ENCODE measurements at places on chromosomes 12 and 14. TPM values are rescaled to one million over a fixed set of nuclear protein-coding genes. Genes with fewer than 3 reads are reported as not detected.

- no peak overlapping the region for H3K27ac ChIP-seq
- H3K27me3 ChIP-seq, result no peaks in the 10 kb centered on the region
- no peaks in the 10 kb centered on the region for H3K4me1 ChIP-seq
- no peaks in the 10 kb centered on the region for H3K36me3 ChIP-seq
- H3K4me3 ChIP-seq, result no peak overlapping the region
These were observed 18.6 kb downstream of the AKAP3 start for GRCh38 chr12:4630262-4630661.

GRCh38 chr14:96362071-96362964 is 823 bp downstream of the ATG2B start:
- H3K36me3 ChIP-seq, result no peaks in the 10 kb centered on the region
- DNase-seq, result no peak
- peaks cover 17% of the 10 kb centered on the region for H3K4me1 ChIP-seq
- no peaks in the 10 kb centered on the region for H3K27me3 ChIP-seq
- peak overlapping the region; percentile 86 for H3K27ac ChIP-seq

DNA sequence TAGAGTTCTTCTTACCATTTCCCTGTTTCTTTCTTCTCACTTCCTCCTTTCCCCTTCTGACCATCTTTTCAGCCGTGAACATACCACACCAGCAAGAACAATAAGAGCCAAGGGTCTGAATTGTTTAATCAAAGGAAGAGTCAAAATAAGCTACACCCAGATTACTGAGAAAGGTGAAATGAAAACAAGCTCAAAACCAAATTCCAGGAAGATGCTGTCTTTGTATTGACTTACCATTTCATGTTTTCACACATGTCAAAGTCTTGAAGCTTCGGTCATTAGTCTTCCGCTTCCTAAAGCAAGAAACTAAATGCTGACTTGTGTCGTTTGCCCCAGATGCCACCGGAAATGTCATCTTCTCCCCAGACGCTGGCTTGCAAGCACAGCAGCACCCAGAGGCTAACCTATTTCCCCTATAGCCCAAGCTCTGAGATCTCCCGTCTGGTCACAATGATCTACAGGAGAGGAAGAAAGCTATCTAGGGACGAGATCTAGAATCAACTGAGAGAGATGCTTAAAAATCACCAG is 136.5 kb upstream of the AMIGO2 start:
- peak overlapping the region; percentile 3 for H3K27ac ChIP-seq
- H3K4me3 ChIP-seq, result peak overlapping the region; percentile 28
- H3K27me3 ChIP-seq, result no peaks in the 10 kb centered on the region

DNA sequence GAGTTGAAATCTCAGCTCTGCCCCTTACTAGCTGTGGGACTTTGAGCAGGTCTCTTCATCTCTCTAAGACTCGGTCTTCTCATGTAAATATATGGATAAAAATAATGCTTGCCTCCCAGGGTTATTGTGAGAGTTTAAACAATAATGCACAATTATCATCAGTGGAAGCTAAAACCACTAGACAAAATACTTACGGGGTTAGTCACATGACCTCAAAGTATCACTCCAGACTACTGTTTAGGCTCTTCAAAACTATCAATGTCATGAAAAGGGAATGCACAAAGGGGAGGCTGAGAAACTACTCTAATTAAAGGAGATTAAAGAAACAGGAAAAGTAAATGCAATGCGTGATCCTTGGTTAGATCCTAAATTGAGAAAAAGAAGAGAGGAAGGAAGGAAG is 24.5 kb upstream of the TSPAN11 start:
- H3K36me3 ChIP-seq, result no peaks in the 10 kb centered on the region
- H3K27ac ChIP-seq, result no peak overlapping the region

SYNDIG1L gene
- total RNA-seq, result not detected

KRT71 gene
- total RNA-seq, result not detected

DNA sequence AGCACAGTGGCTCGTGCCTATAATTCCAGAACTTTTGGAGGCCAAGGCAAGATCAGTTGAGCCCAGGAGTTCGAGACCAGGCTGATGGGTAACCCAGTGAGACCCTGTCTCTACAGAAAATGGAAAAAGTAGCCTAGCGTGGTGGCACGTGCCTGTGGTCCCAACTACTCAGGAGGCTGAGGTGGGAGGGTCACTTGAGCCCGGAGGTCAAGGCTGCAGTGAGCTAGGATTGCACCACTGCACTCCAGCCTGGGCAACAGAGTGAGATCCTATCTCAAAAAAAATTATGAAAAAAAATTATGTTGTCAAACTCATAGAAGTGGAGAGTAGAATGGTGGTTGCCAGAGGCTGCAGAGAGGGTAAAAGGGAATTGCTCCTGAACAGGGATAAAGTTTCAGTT is 3.6 kb upstream of the LRCOL1 start:
- H3K27ac ChIP-seq, result no peak overlapping the region
- no peaks in the 10 kb centered on the region for H3K4me1 ChIP-seq
- peaks cover 6% of the 10 kb centered on the region for H3K27me3 ChIP-seq
- no peak for DNase-seq
- H3K4me3 ChIP-seq, result no peak overlapping the region

DPPA3 gene
- not detected for total RNA-seq

TAS2R19 gene
- 14.9 TPM for total RNA-seq

DNA sequence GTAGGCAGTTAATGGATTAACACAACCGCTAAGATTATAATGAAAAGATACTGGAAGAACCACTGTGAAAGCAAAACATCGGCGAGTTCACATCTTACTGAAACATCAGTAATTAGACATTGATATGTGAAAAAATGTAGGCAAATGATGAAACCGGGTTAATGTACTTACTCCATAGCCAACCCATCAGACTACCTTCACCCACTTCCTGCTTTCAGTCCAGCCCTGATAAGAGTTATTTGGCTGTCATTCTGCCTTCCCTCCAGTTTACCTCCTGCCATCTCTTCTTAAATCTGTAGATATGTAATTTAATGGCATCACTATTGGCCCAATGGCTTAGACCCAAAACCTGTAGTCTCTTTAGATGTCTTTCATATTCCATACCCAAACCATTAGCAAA is 46.0 kb upstream of the LGR5 start:
- H3K27me3 ChIP-seq, result no peaks in the 10 kb centered on the region
- no peak overlapping the region for H3K27ac ChIP-seq
- H3K36me3 ChIP-seq, result no peaks in the 10 kb centered on the region
- no peaks in the 10 kb centered on the region for H3K4me1 ChIP-seq
- no peak overlapping the region for H3K4me3 ChIP-seq
- DNase-seq, result no peak

PAWR gene
- total RNA-seq, result 54.8 TPM

DNA sequence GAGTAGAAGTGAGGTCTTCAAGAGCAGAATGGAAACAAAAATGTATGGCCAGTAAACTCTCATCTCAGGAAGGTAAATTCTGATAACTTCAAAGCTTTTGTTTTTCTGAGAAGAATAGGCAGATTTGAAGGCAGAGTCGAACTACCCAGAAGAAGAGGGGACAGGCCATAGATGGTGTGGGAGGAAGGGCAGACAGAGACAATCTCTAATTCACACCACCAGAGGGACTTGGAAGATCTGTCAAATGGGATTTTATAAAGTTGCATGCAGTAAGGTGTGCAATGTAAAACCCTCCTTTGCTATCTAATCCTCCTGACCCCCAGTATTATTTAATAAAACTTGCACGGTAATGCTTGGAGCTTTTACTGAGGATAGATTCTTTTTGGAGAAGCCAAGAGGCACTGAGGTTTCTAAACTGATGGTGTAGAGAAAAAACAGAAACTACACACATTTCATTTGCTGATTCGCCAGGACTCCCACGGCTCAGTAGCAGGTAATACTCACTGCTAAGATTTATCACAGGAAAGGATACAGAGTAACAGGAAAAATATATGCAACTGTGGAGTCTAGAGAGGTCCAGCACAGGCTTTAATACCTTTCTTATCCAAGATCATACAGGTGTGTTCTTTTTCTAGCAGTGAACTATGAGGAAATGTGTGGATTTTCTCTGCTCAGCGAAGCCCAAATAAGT is 18.3 kb downstream of the SLC38A2 start:
- H3K4me1 ChIP-seq, result no peaks in the 10 kb centered on the region
- no peak overlapping the region for H3K4me3 ChIP-seq
- H3K27ac ChIP-seq, result no peak overlapping the region
- DNase-seq, result no peak

GRCh38 chr12:67592228-67593011 is 56.1 kb upstream of the DYRK2 start:
- no peaks in the 10 kb centered on the region for H3K27me3 ChIP-seq
- no peak overlapping the region for H3K4me3 ChIP-seq
- H3K27ac ChIP-seq, result no peak overlapping the region
- DNase-seq, result no peak
- H3K36me3 ChIP-seq, result no peaks in the 10 kb centered on the region

GRCh38 chr12:64293654-64294364 is 71.7 kb upstream of the KICS2 start:
- no peak overlapping the region for H3K27ac ChIP-seq
- no peak overlapping the region for H3K4me3 ChIP-seq
- no peaks in the 10 kb centered on the region for H3K4me1 ChIP-seq
- no peaks in the 10 kb centered on the region for H3K36me3 ChIP-seq
- no peaks in the 10 kb centered on the region for H3K27me3 ChIP-seq

DNA sequence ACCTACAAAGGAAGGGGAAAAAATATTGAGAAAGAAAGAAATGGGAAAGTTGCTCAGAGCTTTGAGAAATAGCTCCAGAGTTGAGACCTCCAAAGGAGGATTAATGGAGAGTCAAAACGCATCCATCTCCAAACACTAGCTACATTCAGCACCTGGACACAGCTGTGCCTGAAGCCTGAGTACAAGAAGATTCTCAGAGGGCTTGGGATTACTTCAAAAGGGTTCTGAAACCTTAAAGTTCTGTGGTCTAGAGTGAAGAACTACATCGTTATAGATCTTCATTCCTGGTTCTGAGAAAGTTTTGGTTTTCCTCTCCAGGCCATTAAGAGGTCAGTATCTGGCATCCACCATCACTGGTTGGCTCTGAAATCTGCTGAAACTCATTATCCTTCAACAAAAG is 10.5 kb upstream of the TMED10 start:
- H3K4me1 ChIP-seq, result peaks cover 13% of the 10 kb centered on the region
- no peak for DNase-seq
- no peak overlapping the region for H3K27ac ChIP-seq
- H3K27me3 ChIP-seq, result no peaks in the 10 kb centered on the region
- H3K36me3 ChIP-seq, result no peaks in the 10 kb centered on the region
- H3K4me3 ChIP-seq, result no peak overlapping the region

GRCh38 chr14:72888192-72888591 is 5.7 kb downstream of the DPF3 start:
- H3K36me3 ChIP-seq, result no peaks in the 10 kb centered on the region
- H3K27me3 ChIP-seq, result no peaks in the 10 kb centered on the region
- H3K4me3 ChIP-seq, result no peak overlapping the region
- H3K4me1 ChIP-seq, result peaks cover 10% of the 10 kb centered on the region
- DNase-seq, result no peak

CDH24 gene
- total RNA-seq, result 6.7 TPM

DNA sequence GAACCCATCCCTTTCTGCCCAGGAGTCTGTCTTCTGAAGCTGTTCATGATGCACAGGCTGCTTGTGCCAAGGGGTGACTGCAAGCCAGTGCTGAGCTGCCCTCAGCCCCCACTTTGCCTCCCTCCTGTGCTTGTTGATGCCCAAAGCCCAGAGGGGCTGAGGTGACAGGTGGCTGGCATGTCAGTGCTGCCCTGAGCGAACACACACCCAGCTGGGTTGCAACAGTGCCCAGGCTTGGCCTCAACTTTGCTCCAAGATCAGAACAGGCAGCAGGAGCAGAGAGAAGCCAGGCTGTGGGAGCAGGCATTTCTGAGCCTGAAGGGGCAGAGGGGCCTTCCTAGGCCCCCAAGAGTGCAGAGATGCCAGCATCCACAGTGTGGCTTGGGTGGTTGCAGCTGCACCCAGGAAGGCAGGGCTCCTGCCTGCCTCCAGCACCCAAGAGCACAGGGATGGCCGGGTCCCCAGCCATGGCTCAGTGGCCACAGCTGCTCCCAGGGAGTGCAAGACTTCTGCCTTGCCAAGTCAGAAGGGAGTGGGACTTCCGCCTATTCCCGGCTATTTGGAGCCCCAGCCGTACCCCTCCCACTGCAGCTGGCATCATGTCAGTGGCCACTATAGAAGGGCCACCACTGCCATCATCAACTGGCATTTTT is 83.1 kb downstream of the SLC16A7 start:
- DNase-seq, result no peak
- no peak overlapping the region for H3K27ac ChIP-seq
- H3K27me3 ChIP-seq, result no peaks in the 10 kb centered on the region
- H3K4me3 ChIP-seq, result no peak overlapping the region

PYGL gene
- total RNA-seq, result 84.6 TPM

DNA sequence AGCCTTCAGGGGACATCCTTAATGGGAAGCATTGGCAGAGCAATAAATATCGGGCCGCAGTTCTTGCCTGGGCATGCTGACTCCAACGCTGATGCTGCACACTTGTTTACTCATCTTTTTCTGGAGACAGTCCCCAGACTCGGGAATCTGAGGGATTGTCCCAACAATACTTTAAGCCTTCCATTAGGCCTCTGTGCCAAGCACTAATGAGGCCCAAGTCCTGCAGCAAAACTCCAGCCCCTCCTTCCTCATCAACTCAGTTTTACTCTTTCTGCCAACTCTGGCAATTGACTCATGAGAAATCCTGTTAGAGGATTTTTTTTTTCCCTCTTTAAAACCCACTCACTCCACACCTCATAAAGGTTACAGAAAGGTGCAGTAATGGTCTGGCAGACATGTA is 233.4 kb upstream of the PELI2 start:
- H3K4me1 ChIP-seq, result no peaks in the 10 kb centered on the region
- H3K36me3 ChIP-seq, result no peaks in the 10 kb centered on the region

DNA sequence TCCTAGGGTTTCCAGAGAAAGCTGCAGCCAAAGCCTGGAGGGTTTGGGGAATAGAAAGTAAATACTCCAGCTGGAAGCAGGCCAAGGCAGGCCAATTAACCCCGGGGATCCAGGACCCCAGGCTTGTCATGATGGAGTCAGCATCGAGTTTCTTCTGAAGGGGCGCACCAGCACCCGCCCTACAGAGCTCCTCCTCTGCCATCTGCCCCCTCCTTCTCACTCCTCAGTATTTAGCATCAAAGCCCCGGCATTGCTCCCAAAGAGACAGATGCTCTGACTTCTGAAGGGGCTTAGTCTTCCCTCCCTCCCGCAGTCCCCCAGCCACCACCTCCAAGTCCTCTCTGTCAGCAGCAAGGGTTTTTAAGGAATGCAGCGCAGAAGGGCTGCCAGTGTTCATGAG is 285.1 kb upstream of the NOS1 start:
- H3K36me3 ChIP-seq, result no peaks in the 10 kb centered on the region
- peaks cover 6% of the 10 kb centered on the region for H3K27me3 ChIP-seq
- no peaks in the 10 kb centered on the region for H3K4me1 ChIP-seq
- no peak for DNase-seq
- H3K27ac ChIP-seq, result peak overlapping the region; percentile 23
- H3K4me3 ChIP-seq, result no peak overlapping the region

DNA sequence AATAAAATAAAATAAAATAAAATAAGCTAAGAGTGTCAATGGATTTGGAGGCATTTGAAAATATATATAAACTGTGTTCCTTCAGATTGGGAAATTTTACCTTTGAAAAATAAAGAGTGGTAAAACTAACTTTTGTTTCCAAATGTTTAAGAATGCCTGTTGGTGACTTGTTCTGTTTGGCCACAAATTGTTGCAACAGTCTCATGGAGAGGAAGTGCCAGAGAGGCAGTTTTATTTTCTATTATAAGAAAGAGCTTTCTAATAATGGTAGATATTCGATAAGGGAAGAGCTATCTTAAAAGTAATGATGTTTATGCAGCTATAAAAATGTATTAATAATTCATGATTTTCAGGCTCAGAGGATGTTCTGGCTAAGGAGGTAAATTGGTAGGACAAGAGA is 68.8 kb upstream of the MDGA2 start:
- H3K4me1 ChIP-seq, result no peaks in the 10 kb centered on the region
- H3K4me3 ChIP-seq, result no peak overlapping the region
- no peaks in the 10 kb centered on the region for H3K36me3 ChIP-seq

- no peaks in the 10 kb centered on the region for H3K4me1 ChIP-seq
- no peak overlapping the region for H3K27ac ChIP-seq
- H3K27me3 ChIP-seq, result no peaks in the 10 kb centered on the region
- DNase-seq, result no peak
These were observed 215.6 kb downstream of the SLC6A15 start for GRCh38 chr12:84696908-84697540.
